T47D (cell line): ENCODE measurements at places on chromosomes 11 and 22.

GRCh38 chr22:43183496-43184277 is 3.2 kb downstream of the TTLL12 start:
- DNase-seq = no peak

- no peak for DNase-seq
Observed at GRCh38 chr11:47186700-47187695, 764 bp upstream of the PACSIN3 start.

GRCh38 chr22:19407649-19408606 is 23.6 kb downstream of the HIRA start:
- DNase-seq = no peak

DNA sequence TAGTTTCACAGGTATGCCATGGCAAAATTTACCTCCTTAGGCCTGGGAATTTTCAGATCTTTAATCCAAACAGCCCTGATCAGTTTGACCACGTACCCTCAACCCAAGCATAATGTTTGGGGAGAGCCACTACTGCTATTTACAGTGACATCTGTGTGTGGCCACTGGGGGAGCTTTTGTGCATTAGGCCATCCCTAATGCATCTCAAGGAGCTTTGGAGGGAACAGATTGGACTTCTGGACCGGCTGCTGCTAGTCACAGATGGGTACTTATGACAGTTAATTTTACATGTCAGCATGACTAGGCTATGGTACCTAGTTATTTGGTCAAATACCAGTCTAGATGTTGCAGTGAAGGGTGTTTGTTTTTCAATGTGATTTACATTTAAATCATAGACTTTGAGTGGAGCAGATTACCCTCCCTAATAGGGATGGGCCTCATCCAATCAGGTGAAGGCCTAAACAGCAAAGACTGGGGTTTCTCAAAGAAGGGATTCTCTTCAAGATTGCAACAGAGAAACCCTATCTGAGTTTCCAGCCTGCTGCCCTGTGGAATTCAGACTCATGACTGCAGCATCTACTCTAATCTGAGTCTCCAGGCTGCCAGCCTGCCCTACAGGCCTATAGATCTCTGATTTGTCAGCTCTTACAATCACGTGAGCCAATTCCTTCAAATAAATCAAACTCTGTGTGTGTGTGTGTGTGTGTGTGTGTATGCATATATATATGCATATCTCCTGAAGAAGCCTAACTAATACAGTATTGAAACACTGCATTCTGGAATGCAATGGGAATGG is 38.0 kb upstream of the GALNT18 start:
- no peak for DNase-seq

- peak; percentile 40 for DNase-seq
Observed at GRCh38 chr11:115170133-115170815, 333.9 kb downstream of the CADM1 start.

DNA sequence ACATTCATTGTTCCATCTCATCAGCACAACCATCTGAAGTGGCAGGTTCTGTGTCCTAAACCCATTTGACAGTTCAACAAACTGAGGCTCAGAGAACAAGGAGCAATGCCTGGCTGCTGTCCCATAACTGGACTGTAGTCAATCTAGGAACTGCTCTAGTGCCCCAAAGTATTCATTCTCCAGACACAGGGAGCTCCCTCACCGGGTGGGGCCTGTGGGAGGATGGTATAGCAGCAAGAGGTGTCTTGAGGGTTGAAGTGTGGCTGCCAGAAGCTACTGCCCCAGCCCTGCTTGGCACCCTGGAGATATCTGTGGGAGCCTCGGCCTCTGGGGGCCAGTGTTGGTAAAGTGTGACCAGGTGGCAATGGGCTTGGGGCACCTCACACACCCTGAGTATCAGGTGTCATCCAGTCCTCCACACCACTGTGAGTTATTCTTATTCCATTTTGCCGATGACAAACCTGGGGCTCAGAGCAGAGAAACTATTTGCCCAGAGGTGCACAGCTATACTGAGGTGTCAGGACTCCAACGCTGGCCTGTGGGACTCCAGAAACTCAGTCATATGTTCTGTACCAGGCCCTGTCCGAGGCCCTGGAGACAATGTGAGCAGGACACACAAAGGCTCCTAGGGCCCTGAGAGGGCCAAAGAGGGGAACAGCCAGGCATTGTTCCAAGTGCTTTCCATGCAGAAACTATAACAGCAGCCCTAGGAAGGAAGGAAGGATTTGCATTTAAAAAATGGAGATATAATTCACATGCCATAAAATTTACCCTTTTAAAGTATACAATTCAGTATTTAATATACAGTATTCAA is 46.0 kb upstream of the KLHL35 start:
- no peak for DNase-seq

GRCh38 chr11:58616594-58616993 is 5.9 kb upstream of the CNTF start:
- DNase-seq = no peak

- DNase-seq = no peak
Observed at GRCh38 chr22:19820880-19821522, 33.7 kb downstream of the GNB1L start.

GRCh38 chr22:19568337-19569275 is 44.4 kb upstream of the CLDN5 start:
- no peak for DNase-seq

DNA sequence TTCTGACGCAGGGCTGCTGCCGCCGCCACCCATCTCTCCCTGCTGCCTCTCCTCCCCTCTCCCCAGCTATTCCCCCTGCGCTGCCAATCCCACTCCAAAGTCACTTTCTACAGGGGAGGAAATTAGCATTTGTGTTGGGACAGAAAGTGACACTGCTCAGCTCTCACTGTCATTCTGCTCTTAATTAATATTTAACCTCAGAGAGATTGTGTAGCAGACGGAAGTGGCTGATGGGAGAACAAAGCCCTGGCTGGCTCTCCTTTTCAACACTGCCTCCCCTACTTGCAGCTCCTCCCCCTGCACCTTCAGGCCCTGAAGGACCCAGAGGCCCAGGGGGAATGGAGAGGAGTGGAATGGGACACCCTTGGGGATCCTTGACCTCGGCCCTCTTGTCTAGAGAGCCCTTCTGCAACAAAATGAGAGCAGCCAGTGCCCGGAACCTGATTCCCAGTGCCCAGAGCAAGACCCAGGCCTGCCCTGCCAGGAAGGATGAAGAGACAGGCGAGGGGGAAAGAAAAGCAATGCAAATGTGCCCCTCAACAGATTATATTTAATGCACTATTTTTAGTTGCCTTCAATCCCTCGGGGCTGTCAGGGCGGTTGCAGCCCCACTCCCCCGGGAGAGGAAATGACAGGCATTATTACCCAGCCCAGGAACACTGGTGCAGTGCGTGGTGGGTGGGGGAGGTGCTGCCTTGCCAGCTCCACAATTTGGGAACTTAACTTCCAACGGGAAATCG is 14.6 kb upstream of the NRGN start:
- no peak for DNase-seq

DNA sequence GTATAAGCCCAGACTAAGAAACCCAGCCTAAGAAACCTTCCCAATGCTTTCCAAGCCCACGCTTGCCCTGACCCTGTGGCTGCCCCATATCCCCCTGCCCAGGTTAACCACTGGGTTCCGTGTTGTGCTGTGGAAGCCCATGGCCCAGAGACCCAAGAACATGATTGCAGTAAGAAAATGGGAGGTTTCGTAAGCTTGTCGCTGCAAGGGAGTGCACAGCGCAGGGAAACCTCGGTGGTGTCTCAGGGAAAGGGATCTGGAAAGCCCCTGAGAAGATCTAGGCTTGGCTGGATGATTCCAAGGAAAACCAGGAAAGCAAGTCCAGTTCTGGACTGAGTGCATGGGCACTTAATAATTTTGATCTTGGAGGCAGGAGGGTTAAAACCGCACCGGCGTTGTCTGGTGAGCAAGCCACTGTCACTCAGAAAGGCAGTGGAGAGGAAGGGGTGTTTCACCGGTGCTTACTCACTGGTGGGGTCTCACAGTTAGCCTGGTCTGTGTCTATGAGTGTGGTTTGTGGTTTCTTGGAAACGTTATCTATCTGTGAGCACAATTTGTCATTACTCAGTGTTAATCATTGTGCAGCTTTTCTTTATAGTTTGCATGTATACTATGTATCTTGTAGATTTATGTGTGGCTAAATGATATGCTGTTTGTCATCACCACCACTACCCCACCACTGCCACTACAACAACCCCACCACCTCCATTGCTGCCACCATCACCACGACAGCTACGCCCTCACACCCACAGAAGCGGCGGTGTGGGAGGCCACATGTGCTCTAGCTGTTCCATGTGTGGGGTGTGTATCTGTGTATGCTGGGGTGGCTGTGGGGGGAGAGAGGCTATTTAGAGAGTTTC is 53.3 kb upstream of the PRDM11 start:
- no peak for DNase-seq

DNA sequence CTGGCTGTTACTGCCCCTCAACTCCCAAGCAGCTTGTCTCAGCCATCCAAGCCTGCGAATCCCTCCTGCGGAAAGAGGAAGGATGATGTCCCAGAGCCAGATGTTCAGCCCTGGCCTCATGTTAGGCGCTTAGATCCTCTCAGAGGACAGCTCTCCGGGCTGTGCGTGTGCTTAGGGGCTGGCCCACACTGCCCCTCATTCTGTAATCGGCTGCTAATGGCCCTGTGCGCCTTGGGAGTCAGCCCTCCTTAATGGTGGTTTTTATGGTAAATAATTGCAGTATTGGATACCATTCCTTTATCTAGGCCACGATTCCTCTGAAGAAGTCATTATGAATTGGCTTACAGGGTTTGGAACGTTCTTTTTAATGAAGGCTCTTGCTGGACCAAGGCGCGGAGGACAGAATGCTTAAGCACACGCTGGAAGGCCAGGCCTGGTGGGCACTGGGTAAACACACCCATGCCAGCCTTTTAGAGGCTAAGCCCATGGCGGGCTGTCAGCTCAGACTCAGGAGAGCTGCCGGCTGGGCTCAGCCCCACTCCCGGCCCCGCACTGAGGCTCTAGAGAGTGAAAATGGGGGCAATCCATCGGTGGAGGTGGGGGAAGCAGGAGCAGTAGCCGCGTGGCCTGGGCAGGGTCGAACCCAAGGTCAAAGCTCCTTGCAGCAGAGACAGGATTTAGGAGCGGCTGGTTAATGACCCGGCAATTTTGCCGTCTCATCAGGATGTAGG is 1157.5 kb downstream of the BRD1 start:
- DNase-seq = no peak

GRCh38 chr11:75839851-75840250 is 24.8 kb downstream of the UVRAG start:
- DNase-seq = no peak

GRCh38 chr11:8315463-8315862 is 51.8 kb upstream of the LMO1 start:
- DNase-seq = no peak

DNA sequence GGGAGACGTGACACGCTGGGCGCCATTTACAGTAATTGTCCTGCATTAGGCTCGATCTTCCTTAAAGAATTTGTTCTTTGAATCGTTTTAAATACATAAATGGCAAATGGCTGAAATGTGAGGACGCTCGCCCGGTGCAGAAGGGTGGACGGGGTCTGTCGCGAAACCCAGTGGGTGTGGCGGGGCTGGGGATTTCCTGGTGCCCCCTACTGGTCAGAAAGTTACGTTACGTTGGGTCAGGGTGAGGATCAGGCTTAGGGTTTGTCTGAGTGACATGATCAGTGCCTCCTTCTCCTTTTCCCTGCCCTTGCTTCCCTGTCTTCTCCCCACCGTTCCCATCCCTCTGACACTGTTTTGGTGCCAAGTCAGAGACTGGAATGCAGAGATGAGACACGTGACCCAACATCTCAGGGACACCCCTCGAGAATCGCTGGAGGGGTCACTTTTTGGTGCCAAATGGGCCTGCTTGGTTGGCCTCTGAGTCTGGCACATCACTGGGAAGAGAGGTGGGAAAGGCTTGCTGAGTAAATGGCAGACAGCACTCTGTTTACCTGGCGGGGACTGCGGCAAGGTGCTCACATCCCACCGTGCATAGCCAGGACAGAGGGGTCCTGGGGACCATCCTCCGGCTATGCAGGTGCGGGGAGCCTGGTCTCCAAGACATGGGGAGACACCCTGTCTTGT is 1107.6 kb downstream of the BRD1 start:
- DNase-seq = no peak

- DNase-seq = peak; percentile 75
Observed at GRCh38 chr11:116707161-116707629, 65.6 kb downstream of the BUD13 start.

- peak; percentile 74 for DNase-seq
Observed at GRCh38 chr11:81497202-81497804, 1236.4 kb downstream of the FAM181B start.

- no peak for DNase-seq
Observed at GRCh38 chr11:108289699-108290098, 66.8 kb downstream of the ATM start.

GRCh38 chr11:57368845-57369232 is 12.1 kb downstream of the PRG3 start:
- DNase-seq = no peak

- peak; percentile 22 for DNase-seq
Observed at GRCh38 chr11:34859496-34859895, 56.7 kb downstream of the APIP start.

DNA sequence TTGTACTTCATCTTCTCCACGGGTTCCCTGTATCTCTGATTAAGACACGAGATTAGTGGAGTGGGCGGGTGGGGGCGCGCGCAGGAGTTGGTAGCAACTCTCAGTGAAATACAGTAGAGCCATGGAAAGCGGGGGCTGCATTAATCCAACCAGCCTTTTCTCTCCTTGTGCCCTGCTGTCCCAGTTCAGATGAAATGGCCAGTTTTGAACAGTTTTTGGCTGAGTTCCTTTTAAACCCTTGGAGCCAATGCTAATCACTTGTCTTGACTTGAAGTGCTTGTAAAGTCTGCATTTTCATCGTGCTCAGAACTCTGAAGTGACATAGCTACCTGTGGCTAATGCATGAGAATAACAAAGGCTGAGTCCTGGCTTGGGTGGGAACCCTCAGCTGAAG is 734 bp upstream of the TMEM123 start:
- no peak for DNase-seq

GRCh38 chr11:111922803-111923202 is 4.1 kb downstream of the C11orf52 start:
- DNase-seq = no peak

DNA sequence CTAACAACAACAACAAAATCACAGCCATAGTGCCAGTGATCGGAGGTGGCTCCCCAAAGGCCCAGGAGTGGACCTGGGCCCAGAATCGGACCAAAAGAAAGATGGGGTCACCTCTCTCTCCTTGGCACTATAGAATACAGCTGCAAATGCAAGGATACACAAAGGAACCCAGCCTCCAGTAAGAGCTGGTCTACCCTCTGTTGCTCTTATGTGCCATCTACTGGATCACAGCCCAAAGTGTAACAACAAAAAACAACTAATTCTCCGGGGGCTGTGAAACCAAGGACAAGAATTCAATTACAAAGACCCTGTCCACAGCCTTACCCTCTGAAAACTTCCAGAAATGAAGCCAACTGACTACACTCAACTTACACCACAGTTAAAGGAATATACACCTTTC is 21.6 kb downstream of the OR8G5 start:
- DNase-seq = no peak

- DNase-seq = no peak
Observed at GRCh38 chr11:122745111-122745510, 89.6 kb downstream of the UBASH3B start.

DNA sequence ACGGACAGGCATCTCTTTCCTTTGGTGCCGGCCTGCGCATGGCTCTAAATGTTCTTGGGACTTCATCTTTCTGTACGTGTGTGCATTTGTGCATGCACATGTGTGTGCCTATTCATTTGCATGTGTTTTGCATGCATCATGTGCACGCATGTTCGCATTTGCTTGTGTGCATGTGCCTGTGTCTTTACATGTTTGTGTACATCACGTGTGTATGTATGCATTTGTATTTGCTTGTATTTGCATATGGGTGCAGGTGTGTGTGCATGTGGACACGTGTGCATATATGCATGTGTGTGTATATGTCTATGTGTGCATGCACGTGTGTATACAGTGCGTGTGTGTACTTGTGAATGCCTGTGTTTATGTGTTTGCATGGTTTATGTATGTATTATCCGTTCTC is 13.5 kb upstream of the FADD start:
- DNase-seq = no peak
